ENCODE measurements at places on chromosomes 12 and 14.

DNA sequence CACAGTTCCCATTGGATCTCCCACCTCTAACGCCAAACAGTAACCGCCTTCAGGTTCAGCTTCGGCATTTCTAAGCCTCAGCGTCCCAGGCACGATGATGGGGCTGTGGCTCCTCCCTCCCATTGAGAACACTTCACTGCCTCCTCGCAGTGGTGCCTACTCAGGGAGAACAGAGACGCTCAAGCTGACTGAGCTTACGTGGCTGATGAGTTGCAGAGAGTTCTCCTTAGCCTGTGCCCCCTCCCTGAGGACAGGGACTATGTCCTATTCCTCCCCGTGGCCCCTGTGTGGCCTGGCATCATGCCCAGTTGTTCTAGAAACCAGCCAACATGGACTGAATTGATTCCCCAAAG lies 87.0 kb downstream of the ITPK1 start:
- no peak for DNase-seq

DNA sequence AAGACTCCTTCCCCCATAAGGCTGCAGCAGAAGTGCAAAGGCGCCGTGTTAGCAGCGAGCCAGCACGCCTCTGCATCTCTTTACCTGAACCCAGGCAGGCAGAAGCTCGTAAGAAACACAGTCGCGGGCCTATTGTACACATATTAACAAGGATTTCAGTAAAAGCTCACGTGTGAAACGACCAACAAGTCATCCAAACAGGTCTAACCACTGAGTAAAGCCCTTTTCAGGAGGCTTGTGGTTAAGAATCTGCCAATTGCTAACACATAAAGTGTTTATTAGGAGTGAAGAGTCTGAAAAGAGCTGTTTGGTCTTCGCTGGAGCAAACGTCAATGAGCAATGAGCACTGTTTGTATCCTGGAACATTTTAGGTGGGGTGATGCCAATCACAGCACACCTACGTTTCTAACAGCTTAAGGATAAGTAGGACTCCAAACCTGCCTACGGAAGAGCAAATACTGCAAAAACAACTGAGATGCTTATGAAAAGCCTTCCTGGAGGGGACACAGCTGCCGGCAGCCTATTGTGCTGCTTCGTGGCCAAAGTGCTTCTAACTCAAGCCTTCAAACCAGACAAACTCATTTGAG lies 43.1 kb downstream of the PRKAB1 start:
- DNase-seq = no peak

DNA sequence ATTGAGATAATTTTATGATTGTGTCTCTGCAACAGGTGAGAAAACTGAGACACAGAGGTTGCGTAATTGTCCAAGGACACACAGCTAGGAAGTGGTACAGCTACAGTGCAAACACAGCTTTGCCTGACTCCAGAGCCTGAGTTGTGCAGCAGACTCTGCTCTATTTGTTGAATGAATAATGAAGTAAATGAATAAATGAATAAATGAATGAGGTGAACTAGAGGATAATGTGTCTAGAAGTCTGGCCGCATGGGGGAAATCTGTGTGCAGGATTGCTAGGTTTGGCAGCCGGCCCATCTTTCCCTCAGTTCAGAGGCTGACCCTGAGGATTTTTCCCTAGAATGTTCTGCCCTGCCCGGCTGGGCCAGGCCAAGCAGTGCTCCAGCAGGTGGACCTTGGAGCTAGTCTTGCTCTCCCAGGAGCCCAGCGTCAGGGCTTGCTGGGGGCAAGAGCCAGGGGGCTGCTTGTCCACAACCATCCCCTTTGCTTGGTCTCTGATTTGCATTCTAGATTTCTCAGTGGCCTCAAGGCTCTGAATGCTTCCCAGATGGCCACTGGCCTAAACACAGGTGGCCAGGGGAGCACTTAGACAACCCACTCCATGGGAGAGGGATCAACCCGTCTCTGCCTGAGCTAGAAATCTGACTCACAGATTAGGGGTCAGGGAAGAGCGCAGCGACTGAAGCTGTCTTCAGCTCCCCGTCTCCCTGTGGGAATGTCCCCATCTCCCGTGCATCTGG lies 225.2 kb downstream of the C12orf75 start:
- no peak for DNase-seq

DNA sequence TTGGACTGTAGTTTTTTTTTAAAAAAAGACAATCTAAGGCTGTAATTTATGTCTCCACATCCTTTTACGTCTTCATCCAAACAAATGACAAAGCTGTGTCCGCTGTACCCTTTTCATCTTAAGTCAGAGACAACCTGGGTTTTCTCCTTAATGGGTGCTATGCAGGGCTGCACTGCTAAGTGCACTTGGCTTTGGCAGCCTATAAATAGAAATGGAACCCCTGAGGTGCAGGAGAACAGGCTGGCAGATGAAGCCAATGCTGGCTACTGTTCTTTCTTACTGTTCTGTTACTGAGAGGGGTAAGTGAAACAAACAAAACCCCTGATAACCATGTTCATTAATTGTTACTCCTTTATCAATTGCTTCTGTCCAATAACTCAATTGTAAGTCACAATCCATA lies 47.1 kb upstream of the KICS2 start:
- DNase-seq = no peak

- DNase-seq = no peak
These were observed 79.5 kb downstream of the SLC25A47 start for GRCh38 chr14:100402631-100403030.

DNA sequence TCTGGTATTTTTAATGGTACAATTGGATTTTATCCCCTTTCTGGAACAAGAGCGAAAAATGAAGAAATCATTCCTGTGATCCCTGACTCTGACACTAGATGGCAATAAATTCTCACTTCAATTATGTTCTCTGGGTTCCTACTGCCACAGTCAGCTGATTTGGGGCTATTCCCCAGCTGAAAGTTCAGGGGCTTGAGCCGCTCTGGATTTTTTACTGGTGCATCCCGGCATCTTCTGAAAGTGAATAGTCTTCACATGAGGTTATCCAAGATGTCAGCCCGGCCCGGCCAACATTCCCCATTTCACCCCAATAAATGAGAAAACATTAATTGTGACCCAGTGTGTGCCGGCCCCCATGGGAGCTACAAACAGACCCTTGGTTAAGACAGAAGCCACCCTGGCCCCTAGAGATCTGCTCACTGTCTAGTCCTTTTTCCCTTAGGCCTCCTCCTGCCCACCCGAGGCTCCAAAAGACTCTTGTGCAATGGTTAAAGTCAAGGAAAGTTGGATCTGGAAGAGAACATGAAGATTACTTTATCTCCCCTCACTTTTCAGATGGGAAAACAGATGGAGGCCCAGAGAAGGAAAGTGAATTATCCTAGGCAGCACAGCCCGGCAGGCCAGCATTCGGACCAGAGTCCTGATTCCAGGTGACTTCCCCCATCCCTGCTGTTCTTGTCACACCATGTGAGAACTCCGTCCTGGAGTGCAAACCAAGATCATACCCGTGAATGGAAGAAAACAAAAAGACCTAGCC lies 20.8 kb downstream of the CKAP4 start:
- no peak for DNase-seq

DNA sequence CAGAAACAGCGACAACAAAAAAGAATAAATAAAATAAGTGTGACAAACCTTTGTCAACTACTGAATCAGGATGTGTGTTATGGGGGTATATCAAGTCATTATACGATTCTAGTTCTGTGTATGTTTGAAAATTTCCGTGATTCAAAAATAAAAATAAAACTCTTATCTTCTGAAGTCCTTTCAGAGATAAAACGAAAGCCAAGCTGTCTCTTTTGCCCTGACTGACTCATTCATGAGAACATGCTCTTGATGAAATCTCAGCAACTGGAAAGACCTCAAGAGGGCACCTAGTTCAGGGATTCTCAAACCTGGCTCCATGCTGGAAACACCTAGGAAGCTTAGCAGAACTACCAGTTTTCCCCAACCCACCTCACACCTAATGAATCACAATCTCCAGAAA lies 9.2 kb downstream of the FOXN3 start:
- no peak for DNase-seq

GRCh38 chr14:104229534-104230055 lies 91.2 kb downstream of the KIF26A start:
- no peak for DNase-seq

DNA sequence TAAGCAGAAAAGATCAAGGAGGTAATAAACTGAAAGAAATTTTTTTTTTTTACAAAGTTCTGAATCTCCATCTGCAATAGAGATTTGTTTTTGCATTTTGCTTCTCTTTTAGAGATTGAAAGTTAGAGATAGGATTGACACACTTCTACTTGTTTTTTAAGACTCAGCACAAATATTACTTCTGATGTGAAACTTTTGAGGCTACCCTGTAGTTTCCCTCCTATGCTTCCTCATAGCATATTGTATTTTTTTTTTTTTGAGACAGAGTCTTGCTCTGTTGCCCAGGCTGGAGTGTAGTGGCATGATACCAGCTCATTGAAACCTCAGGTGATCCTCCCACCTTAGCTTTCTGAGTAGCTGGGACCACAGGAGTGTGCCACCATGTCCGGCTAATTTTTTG lies 32.1 kb upstream of the SGPP1 start:
- DNase-seq = no peak

DNA sequence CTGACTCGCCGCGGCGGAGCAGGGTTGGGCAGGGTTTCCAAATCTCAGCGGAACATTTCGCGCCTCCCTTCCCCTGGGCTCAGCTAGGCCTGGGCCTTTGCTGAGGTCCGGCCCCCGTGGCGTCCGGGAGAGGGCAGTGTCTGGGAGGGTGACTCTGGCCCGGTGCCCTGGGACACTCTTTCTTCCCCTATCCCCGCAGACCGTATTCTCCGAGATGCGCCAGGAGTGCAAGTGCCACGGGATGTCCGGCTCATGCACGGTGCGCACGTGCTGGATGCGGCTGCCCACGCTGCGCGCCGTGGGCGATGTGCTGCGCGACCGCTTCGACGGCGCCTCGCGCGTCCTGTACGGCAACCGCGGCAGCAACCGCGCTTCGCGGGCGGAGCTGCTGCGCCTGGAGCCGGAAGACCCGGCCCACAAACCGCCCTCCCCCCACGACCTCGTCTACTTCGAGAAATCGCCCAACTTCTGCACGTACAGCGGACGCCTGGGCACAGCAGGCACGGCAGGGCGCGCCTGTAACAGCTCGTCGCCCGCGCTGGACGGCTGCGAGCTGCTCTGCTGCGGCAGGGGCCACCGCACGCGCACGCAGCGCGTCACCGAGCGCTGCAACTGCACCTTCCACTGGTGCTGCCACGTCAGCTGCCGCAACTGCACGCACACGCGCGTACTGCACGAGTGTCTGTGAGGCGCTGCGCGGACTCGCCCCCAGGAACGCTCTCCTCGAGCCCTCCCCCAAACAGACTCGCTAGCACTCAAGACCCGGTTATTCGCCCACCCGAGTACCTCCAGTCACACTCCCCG lies 3.0 kb downstream of the WNT1 start:
- DNase-seq = no peak
